ENCODE measurements at places on chromosomes 12 and 14.

DNA sequence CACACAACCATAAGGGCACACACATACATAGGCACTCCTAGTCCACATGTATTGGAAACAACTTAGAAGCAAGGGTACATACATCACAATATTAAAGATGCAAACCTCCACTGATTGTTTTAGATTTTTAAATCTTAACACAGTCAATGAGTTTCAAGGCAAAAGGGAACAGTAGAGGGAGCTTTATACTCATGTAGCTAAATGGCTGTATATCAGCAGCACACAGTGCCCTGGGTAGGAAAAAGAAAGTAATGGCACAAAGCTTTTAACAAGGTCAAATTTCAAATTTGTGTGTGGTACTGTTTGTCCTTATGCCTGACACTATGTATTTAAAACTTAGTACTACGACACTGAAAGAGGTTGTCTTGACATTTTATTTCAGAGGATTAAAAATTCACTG, 262.0 kb downstream of the MED13L start:
- no peak for DNase-seq

DNA sequence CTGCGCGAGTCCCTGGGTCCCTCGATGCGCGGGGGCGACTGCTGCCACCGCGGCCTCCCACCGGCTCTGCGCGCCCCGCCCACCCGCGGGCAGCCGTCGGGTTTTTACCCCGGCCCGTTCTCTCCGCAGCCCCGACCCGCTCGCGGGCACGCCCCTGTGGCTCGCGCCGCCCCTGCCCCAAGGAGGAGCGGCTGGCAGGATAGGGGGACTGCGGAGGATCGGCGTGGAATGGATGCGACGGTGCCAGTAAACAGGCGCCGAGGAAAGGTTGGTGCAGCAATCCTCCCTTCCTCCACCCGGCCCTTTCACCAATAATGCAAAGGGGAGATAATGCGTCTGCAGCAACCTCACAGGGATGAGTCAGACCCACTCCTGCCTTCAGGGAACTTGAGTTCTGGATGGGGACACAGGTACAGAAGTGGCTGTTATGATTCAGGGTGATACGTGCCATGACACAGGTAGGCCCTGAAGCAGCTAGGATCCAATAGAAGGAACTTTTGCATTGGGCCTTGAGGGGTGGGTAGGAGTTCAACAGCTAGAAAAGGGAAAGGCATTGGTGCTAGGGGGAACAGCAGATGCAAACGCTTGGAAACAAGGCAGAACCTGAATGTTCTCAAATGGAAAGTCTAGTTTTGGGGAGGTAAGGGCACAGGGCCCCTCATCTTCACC, 554 bp upstream of the DEGS2 start:
- DNase-seq = no peak

DNA sequence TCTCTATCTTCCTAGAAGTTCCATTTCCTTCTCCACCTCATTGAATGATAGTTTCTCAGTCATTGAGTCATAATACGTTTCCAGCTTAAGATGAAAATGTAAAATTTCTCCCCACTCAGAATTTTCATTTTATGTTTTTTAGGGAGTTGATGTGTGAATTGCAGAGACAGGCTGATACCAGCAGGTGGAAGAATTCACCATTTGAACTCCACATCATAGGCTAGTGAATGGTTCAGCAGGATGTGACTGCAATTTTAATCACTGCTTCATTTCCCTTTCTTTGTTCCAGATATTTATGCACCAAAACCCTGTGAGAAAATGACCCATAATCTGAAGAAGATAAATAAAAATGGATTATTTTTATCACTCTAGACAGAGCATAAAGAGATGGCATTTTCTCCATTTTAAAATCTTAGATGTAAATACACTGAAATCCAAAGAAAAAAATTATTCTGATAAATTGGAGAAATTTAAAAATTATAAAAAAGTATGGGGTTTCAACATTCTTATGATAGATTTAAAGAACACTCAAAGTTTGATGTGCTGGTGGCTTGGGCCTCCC, 10.6 kb upstream of the PYGL start:
- no peak for DNase-seq

- no peak for DNase-seq
Observed at GRCh38 chr12:100899301-100899700, 104.7 kb downstream of the ANO4 start.

DNA sequence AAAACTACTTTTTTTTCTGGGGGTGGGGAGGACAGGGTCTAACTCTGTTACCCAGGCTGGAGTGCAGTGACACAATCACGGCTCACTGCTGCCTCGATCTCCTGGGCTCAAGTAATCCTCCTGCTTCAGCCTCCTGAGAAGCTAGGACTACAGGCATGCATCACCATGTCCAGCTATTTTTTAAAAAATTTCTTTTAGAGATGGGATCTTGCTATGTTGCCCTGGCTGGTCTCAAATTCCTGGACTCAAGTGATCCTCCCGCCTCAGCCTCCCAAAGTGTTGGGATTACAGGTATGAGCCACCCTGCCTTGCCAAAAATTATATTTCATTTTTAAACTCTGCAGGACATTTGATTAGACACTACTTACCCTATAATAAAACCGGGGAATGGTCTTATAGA, 5.5 kb downstream of the PPP2R3C start:
- DNase-seq = no peak
